Ascending aorta (tissue), 2 donors: ENCODE measurements at places on chromosomes 3 and 15. TPM values are rescaled to one million over a fixed set of nuclear protein-coding genes. Genes with fewer than 3 reads are reported as not detected.
A peak's percentile ranks its signal among the peaks of the same experiment; 100 is the strongest.

DNA sequence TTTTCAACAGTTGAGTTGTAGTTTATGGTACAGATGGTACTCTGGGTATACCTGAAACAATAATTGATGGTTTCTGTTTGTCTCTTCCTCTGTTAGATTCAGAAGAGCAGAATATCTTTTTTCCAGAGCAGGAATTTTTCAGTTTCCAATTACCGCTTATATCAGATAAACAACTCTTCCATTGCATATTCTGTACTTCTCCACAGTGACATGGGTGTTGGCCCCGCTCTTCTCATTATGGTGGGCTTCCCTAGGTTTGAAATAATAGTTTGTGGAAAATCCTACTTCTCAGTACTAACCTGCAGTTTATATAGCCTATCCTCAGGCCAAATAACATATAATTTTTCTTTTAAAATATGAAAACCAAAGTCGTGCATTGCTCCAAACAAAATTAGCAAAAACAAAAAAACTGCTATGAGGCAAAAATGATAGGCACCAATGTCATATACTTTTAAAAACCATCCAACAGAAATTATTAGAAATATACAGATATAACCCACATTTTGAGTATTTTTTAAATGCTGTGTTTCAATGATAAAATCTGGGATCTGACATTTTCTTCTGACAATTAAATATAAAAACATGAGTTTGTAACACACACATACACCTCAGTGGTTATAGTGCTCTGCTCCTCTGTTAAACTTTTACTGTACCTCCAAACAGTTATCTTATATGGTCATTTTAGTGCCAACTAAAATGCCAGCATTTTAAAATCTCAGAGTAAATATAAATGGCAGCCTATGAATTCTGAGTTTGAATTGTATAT, 56.8 kb downstream of the CMSS1 start:
- DNase-seq, result no peak

- peak; percentile 54 for DNase-seq
Observed at GRCh38 chr3:8482960-8483665, 18.5 kb upstream of the LMCD1 start.

GRCh38 chr3:126285369-126285768, 71.8 kb downstream of the KLF15 start:
- DNase-seq, result no peak

DNA sequence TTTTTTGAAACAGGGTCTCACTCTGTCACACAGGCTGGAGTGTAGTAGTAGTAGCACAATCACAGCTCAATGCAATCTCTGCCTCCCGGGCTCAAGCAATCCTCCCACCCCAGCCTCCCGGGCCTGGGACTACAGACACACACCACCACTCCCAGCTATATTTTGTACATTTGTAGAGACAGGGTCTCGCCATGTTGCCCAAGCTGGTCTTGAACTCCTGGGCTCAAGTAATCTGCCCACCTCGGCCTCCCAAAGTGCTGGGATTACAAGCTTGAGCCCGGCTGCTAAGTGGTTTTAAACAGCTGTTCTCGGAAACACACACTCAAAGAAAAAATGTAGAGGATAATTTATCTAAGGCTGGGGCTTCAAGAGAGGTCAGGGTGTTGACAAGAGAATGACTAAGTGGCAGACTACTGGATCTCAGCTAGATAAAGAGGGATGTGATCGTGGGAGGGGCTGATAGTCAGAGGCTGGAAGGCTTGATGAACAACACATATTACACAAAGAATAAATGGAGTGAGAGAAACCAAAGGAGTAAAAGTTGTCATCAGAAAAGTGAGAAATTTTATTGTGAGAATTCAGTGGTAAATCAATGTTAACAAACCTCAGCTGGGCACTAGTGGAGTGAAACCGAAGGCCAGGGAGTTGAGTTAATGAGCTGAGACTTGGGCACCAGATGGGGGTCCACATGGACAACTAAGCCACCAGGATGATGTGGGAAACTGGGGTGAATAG, 6.7 kb downstream of the CCR5AS start:
- no peak for DNase-seq

DNA sequence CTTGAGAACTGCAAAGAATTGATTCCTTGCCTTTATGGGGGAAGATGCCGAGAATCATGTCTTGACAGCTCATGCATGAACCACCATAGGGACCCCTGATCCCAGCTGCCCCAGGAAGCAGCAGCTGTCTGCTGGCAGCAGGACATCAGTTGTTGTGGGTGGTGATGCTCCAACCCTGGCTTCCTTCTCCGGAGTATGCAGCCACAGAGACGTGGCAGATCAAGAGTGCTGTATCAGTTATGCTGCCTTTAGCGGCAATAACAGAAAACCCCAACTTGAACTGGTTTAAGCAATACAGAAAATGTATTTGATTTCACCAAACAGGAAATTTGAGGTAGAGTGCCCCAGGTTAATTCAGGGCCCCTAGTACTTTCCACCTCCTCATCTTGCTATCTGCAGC, 92.2 kb upstream of the TNFAIP8L3 start:
- DNase-seq, result no peak

DNA sequence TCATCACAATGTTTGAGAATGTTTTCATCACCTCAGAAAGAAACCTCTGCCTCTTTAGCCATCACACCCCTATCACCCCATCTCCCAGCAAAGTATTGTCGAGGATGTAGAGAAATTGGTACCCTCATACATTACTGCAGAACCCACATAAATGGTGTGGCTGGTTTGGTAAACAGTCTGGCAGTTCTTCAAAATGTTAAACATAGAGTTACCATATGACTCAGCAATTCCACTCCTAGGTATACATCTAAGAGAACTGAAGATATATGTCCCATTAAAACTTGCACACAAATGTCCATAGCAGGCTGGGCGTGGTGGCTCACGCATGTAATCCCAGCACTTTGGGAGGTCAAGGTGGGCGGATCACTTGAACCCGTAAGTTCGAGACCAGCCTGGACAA, 8.7 kb upstream of the ETFA start:
- DNase-seq, result no peak

DNA sequence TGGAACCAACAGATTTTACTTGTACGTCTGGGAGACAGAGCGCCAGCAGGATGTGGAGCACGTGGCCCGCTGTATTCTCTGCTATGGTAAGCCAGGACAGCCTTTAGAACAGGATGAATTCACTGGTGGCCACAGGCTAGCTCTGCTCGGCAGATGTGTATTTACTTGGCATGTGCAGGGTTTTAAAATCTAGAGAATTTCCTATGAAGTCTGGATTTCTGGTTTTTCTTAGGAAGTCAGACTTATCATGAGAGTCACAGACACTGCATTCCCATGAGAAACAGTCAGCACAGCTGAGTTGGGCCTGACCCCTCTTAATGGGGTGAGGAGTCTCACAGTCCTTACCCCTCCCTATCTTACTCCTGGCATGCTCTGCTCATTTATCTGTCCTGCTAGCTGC, 84.6 kb upstream of the COL6A5 start:
- no peak for DNase-seq

GRCh38 chr3:183653209-183654064, 18.0 kb downstream of the KLHL24 start:
- DNase-seq, result no peak

DNA sequence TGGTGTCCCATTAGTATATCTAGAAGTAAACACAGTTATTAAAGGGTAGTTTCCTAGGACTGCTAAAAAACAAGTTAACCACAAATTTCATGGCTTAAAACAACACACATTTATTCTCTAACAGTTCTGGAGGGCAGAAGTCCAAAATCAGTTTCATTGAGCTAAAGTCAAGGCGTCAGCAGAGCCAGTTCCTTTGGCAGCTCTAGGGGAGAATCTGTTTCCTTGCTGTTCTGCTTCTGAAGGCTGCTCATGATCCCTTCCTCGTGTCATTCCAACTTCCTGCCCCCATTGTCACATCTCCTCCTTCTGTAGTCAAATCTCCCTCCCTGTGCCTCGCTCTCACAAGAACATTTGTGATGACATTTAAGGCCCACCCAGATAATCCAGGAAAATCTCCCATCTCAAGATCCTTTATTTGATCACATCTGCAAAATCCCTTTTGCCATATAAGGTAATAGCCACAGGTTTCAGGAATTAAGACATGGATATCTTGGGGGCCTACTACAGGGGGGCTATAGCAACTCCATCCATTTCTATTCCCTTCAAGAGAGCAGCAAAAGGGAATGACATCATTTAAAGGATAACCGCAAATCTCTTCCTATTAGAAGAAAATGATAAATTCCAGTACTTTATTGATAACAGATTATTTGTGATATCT, 50.1 kb downstream of the GPR176 start:
- no peak for DNase-seq

GRCh38 chr3:70992562-70993204, 590.8 kb downstream of the FOXP1 start:
- DNase-seq, result no peak

DNA sequence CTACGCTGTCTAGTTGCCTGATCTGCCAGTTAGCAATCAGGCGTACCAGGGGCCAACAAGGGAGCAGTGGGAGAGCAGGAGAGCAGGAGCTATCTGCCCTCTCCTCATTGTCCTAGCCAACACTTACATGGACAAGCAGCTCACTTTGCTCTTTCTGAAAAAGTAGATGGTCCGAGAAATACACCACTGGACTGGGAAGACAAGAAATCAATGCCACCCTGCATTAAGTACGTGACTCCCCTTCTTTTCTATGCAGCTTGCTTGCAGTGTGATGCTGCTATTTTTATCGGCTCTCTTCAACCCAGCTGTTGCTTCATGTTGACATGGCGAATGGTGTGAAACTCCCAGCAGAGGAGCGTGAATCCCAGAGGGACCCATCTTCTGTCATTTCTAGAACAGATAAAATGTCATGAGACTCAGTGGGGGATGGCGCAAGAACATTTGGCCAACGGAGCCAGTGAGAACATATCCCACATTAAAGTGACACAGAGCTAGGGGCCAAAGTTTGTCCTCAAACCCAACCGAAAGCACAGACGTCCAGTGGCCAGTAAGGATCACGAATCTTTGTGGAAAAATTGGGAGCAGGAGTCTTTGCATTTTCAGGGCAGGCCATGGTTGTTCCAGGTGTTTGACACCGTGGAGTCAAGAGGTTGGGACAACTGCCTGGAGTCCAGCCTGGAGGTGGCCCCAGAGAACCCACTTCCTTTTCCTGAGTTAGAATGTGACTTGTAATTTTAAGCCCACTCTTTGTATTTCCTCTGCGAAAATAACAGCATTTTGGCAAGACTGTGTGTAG, 53.7 kb upstream of the MEF2A start:
- no peak for DNase-seq

GRCh38 chr3:159667261-159667660, 321.4 kb upstream of the IL12A start:
- no peak for DNase-seq

DNA sequence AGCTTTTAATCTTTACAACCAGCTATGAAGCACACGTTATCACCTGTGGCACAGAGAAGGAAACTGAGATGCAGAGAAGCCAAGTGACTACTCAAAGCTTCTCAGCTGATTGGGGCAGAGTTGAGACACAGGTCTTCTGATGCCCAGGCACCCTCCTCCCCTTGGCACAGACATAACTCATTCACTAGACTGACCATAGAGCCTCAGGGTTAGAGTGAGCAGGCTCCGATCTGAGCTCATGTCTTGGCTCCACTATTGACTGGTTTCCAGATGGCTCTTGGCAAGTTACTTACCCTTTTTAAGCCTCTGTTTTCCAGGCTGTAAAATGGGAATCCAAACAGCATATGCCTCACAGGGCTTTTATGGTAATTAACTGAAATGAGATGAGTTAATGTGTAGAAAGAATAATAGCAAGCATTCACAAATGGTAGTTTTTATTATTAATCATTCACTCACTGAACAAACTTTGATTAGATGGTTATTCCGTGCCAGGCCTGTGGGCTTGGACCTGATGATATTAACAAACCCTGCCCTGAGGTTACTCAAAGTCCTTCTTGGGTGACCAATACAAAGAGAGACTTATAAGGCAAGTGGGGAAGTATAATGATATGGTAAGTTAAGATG, 184.3 kb downstream of the ANXA2 start:
- DNase-seq, result no peak

DNA sequence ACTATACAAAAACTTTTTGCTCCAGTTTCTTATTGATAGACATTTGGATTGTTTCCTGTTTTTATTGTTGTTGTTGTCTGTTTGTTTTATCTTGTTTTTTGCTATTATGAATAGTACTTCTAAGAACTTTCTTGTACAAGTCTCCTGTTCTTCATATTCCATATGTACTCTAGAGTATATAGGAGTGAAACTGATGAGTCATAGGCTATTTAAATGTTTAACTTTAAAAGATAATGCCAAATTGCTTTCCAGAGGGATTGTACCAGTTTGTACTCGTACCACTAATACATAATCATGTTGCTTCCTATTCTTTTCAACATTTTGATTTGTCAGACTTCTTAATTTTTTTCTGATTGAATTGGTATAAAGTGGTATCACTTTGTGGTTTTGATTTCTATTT, 19.6 kb downstream of the LRRC49 start:
- DNase-seq, result no peak

DNA sequence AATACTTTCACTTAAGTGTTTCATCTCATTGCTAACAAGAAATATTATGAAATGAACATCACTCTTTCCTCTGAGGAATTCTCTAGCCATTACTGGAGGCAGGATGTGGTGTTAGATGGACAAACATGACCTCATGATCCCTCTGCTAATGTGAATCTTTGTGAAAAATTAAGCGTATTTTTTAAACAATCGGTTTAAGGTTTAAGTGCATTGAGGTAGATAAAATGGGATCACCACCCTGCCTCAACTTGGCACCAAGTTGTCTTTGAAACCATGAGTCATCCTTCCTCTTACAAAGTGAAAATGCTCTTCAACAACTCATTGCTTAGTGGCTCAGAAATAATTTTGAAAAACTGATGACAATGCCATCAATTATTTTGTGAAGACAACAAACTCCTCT, 76.0 kb upstream of the DCBLD2 start:
- no peak for DNase-seq

GRCh38 chr15:68733666-68734065, 87.0 kb downstream of the ANP32A start:
- DNase-seq, result no peak

PLIN1 gene
- total RNA-seq, result 39.3 TPM

PPP1R14D gene
- not detected for total RNA-seq

PBRM1 gene
- 36.7 TPM for total RNA-seq

CAPN3 gene
- 7.1 TPM for total RNA-seq

TNNC1 gene
- total RNA-seq, result 68.6 TPM

SAMMSON gene
- total RNA-seq, result 2.2 TPM

LRRC31 gene
- not detected for total RNA-seq

PLEKHO2 gene
- 41.4 TPM for total RNA-seq

SNTN gene
- not detected for total RNA-seq

LSG1 gene
- 9.4 TPM for total RNA-seq

C3orf49 gene
- not detected for total RNA-seq

SLC12A1 gene
- not detected for total RNA-seq
